ENCODE measurements at places on chromosomes 1 and 21.

DNA sequence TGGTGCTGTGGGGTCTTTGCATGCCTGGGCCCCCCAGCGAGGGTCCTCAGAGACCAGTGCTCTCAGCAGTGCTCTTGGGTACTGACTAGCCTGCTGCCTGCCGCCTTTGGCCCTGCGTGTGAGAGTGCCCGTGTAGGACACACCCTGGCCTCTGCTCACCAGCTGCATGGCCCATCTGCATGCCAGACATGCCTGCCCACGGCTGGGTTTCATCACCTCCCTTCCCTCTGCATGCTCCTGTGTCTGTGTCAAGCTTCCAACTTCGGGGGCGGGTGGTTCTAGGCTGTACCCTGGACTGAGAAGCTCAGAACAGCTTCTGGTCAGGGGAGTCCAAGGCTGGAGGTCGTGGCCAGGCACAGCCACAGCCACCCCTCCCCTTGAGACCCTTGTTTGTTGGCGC lies 56.9 kb downstream of the PTPRF start:
- DNase-seq, result no peak

GRCh38 chr1:162596514-162597170 lies 35.1 kb downstream of the UAP1 start:
- DNase-seq, result no peak

- no peak for DNase-seq
Observed at GRCh38 chr1:186839041-186839400, 10.3 kb downstream of the PLA2G4A start.

GRCh38 chr1:155847823-155848529 lies 9.0 kb downstream of the GON4L start:
- DNase-seq, result no peak

GRCh38 chr21:36636016-36636415 lies 62.9 kb upstream of the SIM2 start:
- no peak for DNase-seq

DNA sequence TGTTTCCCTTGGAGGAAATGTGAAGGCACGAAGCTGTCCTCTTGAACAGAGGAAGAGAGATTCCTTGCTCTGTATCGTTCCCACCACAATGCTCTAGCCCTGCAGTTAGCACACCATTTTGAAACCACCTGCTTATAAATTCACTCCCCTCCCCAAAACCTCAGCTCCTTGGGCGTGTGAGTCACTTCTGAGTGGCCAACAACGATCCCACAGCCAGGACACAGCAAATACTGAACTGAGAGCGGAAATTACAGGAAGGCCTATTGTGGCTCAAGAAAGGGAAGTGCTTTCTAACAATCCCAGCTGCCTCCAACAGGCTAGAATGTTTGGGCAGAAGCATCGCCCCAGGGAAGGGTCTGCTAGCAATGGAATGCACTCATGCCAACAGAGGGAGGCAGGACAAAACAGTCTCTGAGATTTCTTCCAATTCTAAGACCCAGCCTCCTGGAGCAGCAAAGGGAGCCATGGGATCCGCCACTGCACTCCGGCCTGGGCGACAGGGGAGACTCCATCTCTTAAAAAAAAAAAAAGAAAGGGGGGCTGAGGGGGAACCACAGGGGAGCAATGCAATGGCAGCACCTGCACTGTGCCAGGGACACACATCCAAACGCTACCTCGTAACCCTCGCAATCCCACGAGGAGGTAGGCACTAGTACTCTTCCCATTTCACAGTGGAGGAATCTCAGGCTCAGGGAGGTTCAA lies 1.9 kb downstream of the TMEM53 start:
- DNase-seq, result no peak
